Uterus (tissue), 4 donors: ENCODE measurements at places on chromosomes 5 and 9. TPM values are rescaled to one million over a fixed set of nuclear protein-coding genes. Genes with fewer than 3 reads are reported as not detected.
A peak's percentile ranks its signal among the peaks of the same experiment; 100 is the strongest.

DNA sequence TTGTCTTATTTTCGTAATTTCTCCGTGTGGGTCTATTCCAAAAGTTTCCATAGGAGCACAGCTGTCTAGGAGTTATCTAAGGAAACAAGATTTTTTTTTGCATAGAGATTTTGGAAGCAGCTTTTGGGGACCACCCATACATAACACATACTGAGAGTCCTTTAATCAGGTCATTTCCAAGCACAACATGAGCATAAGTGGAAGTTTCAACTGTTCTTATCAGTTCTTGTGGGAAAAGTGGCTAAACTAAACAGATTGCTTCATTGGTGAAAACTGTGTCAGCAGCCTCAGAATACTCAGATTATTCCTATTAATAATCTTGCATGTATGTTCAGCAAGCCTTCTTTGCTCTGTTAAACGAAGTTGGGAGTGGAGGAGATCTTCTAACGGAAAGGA is 153.6 kb upstream of the TYRP1 start:
- H3K36me3 ChIP-seq, result no peaks in the 10 kb centered on the region
- H3K4me1 ChIP-seq, result no peaks in the 10 kb centered on the region
- DNase-seq, result no peak
- H3K27ac ChIP-seq, result no peak overlapping the region

- no peak overlapping the region for H3K27ac ChIP-seq
- H3K36me3 ChIP-seq, result no peaks in the 10 kb centered on the region
- DNase-seq, result no peak
- H3K27me3 ChIP-seq, result no peaks in the 10 kb centered on the region
- H3K4me1 ChIP-seq, result no peaks in the 10 kb centered on the region
These were observed 152.8 kb downstream of the MCTP1 start for GRCh38 chr5:95132096-95132495.

DNA sequence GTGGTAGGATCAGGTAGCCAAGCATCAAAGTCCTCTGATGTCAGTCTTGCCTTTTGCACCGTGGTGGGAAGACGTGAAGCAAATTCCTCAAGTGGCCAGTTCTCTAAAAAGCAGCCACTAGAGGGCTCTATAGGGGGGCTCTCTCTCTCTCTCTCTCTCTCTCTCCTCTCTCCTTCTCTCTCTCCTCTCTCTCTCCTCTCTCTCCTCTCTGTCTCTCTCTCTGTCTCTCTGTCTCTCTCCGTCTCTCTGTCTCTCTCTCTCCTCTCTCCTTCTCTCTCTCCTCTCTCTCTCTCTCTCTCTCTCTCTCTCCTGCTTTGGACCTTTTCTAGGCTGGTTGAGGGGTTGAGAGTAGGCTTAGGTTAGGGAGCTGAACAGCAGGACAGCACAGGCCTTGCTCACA is 13.9 kb upstream of the OSMR start:
- H3K36me3 ChIP-seq, result no peaks in the 10 kb centered on the region
- no peak for DNase-seq
- no peak overlapping the region for H3K27ac ChIP-seq
- H3K27me3 ChIP-seq, result no peaks in the 10 kb centered on the region
- no peaks in the 10 kb centered on the region for H3K4me1 ChIP-seq

DNA sequence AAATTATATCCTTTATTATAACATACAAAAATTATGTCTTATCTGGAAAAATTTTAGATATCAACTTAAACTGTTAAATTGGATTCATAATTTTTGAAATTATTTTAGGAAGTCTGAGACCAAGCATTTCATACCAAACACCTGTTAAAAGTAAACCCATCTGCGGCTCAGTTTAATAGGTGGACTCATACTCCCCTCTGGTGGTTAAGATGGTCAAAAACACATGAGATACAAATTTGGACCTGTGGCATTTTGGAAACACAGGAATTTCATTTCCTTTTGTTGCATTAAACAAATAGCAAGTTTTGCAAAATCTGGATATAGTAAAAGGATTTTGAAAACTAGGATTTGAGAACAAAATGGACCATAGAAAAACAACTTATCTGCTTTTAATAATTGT is 53.7 kb downstream of the RGMB start:
- H3K36me3 ChIP-seq, result no peaks in the 10 kb centered on the region
- H3K4me1 ChIP-seq, result no peaks in the 10 kb centered on the region
- no peak overlapping the region for H3K27ac ChIP-seq
- no peaks in the 10 kb centered on the region for H3K27me3 ChIP-seq

DNA sequence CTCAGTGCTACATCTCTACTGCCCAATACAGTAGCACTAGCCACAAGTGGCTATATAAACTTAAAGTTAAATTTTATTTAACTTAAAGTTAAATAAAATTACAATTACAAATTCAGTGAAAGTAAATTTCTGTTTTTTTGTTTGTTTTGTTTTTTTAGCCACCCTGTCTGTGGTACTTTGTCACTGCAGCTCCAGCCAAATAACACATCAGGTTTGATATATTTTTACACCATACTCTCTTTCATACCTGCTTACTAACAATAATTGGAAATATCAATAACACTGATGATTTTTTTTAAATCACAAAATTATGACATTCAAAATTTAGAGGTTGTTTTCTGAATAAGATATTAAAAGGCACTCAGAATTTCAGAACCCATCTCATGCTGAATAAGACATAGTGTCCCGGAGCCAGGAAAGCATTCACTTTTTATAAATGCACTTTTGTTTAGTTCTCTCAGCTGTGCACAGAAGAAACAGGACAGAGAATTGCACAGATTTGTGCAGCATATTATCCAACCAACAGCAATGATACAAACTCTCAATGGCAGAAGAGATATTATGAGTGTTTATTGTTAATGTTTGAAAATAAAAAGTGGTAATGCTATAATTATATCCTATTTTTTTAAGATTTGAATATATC is 92.6 kb downstream of the EDIL3 start:
- no peaks in the 10 kb centered on the region for H3K4me1 ChIP-seq
- H3K4me3 ChIP-seq, result no peak overlapping the region
- no peaks in the 10 kb centered on the region for H3K36me3 ChIP-seq
- DNase-seq, result no peak

Gene PCA3
- not detected for total RNA-seq

Gene SLC6A19
- total RNA-seq, result not detected

Gene ETF1
- total RNA-seq, result 129 TPM

- H3K27me3 ChIP-seq, result no peaks in the 10 kb centered on the region
- no peak overlapping the region for H3K4me3 ChIP-seq
- H3K27ac ChIP-seq, result no peak overlapping the region
- no peaks in the 10 kb centered on the region for H3K36me3 ChIP-seq
These were observed 22.7 kb upstream of the CPLX2 start for GRCh38 chr5:175848676-175849075.

DNA sequence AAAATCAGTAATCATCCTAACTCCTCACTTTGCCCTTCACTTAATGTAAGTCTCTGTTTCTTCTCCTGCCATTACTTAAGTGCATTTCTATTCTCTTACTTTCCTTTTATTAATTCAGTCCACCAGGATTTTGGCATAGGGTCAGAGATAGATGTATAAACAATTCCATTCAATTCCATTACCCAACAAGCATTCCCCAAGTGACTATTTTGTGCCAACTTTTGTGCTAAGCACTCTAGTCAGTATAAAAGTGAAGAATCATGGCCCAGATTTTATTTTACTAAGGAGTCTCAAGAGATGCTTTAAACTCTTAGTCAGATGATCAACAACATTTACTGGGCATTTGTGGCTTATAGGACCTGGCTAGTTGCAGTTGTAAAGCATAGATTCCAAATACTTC is 159.3 kb downstream of the DMAC1 start:
- H3K4me1 ChIP-seq, result no peaks in the 10 kb centered on the region
- H3K27ac ChIP-seq, result no peak overlapping the region
- no peaks in the 10 kb centered on the region for H3K36me3 ChIP-seq
- no peak overlapping the region for H3K4me3 ChIP-seq
- DNase-seq, result no peak

Gene CFAP90
- total RNA-seq, result 1.7 TPM

Gene PDE6A
- 0.07 TPM for total RNA-seq

DNA sequence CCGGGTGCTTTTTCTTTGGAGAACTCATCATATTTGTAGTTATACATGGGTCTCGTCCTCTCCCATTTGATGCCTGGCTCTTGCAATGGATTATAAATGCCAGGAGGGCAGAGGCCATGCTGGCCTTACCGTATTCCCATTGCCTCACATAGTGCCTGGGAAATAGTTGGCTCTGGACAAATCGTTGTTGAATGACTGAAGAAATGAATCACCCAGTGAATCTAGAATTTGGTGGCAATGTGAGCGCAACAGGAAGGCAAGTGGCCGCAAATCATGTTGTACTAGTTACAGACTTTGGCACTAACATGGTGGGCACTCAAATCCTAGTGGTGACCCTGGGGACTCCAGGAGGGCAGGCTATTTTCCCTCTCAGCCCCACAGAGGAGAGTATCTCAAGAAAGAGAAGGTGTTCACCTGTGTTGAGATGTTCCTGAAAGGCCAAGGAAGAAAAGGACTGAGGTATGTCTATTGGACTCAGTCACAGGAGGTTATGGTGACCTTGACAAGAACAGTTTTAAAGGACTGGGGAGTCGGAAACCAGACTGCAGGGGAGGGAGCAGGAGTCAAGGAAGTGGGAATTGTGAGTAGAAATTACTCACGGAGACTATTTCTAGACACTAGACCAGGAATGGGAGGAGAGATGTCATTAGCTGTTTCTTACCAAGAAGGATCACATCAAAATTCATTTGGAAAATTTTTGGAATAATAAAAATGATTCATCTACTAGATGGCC is 61.7 kb upstream of the COL15A1 start:
- H3K27ac ChIP-seq, result peak overlapping the region; percentile 63
- no peaks in the 10 kb centered on the region for H3K27me3 ChIP-seq
- DNase-seq, result no peak

DNA sequence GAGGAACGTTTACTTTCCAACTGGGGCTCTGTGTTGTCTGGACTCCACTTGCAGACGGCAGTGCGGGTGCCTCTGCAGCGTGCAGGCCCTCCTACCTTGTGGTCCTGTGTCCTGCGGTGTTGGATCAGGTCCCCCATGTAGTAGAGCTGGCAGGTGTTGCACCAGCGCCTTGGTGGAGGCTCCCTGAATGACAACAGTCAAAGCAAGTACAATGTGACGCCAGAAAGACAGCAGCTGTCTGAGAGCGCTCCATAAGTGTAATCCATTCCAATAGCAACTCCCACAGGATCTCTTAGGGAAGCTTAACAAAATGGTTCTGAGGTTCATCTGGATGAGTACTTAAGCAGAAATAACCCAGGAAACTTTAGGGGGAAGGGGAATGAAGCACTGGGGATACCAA is 9.9 kb downstream of the BBLN start:
- no peaks in the 10 kb centered on the region for H3K27me3 ChIP-seq
- H3K4me3 ChIP-seq, result no peak overlapping the region
- no peak for DNase-seq
- no peaks in the 10 kb centered on the region for H3K36me3 ChIP-seq

DNA sequence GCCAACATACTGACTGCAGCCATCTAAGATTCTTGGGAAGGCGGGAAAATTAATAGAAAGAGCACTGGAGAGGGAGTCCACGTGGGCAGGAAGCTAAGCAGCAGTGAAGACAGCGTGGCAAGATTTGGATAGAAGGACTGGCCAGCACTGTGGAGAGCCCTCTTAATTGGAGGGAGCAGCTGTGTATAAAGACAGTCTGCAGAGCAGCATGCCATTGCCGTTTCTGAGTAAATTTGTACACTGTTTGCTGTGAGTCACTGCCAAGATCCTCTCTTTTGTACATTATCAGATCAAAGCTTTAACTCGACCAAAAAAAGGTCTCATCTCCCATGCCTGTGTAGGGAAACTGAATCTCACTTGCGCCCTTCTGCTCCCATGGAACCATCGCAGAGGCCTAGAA is 45.3 kb downstream of the INSYN2B start:
- H3K36me3 ChIP-seq, result no peaks in the 10 kb centered on the region
- no peak for DNase-seq
- no peaks in the 10 kb centered on the region for H3K4me1 ChIP-seq
- no peak overlapping the region for H3K4me3 ChIP-seq
- H3K27me3 ChIP-seq, result no peaks in the 10 kb centered on the region
- H3K27ac ChIP-seq, result no peak overlapping the region

Gene ENTREP1
- 3.5 TPM for total RNA-seq

DNA sequence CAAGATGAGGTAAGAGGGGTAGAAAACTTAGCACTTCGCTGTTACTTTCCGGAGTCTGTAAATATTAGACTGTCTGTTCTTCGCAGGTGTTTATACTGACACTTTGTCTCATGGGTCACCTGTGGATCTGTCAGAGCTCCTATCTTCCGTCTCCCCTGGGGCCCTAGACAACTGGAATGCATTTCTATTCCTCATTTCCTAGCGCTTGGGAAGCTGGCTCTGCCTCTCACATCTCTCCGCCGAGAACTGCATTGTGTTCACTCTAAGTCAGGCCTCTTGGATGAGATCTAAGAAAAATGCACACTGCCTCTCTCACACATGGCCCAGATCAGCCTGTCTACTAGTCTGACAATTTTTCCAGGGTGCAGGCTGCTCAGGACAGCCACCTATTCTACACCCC is 39.5 kb downstream of the PCA3 start:
- H3K4me3 ChIP-seq, result no peak overlapping the region
- no peaks in the 10 kb centered on the region for H3K27me3 ChIP-seq
- H3K27ac ChIP-seq, result no peak overlapping the region
- H3K4me1 ChIP-seq, result no peaks in the 10 kb centered on the region

DNA sequence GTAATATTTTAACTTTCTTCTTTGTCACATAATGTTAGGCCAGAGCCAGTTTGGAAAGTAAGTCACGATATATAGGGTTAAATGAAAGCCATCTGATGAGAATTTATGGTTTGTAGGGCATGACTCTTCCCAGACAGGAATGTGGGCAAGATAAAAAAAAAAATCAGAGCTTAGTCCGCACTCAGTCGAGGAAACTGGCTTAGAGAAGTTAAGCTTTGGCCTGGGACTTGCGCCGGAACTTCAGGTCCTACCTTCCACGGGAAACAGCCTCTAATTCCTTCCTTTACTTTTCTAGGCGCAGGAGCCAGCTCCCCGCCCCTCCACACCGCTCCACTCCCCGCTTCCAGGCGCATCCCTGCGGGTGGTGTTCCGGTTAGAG is 475 bp downstream of the DDX31 start:
- no peak for DNase-seq
- peak overlapping the region; percentile 90 for H3K27ac ChIP-seq
- H3K4me3 ChIP-seq, result peak overlapping the region; percentile 81
- peaks cover 8% of the 10 kb centered on the region for H3K4me1 ChIP-seq
- no peaks in the 10 kb centered on the region for H3K36me3 ChIP-seq

Gene SLC45A2
- 0.58 TPM for total RNA-seq

Gene DMGDH
- total RNA-seq, result 2.8 TPM

GRCh38 chr5:121182788-121183490 is 668.7 kb upstream of the FTMT start:
- no peak overlapping the region for H3K27ac ChIP-seq
- no peak for DNase-seq
- H3K4me1 ChIP-seq, result no peaks in the 10 kb centered on the region
- no peaks in the 10 kb centered on the region for H3K36me3 ChIP-seq
- no peak overlapping the region for H3K4me3 ChIP-seq

Gene SLC46A2
- not detected for total RNA-seq

GRCh38 chr5:54296386-54296785 is 14.0 kb downstream of the ARL15 start:
- no peaks in the 10 kb centered on the region for H3K36me3 ChIP-seq
- no peak for DNase-seq
- H3K4me1 ChIP-seq, result no peaks in the 10 kb centered on the region
- no peak overlapping the region for H3K27ac ChIP-seq
- no peak overlapping the region for H3K4me3 ChIP-seq
